ENCODE measurements at places on chromosomes 1 and 21. TPM values are rescaled to one million over a fixed set of nuclear protein-coding genes. Genes with fewer than 3 reads are reported as not detected.

Gene ERICH3
- total RNA-seq = not detected

Gene SH3D21
- total RNA-seq = 17.2 TPM

Gene PLEKHA6
- total RNA-seq = 1.9 TPM

DNA sequence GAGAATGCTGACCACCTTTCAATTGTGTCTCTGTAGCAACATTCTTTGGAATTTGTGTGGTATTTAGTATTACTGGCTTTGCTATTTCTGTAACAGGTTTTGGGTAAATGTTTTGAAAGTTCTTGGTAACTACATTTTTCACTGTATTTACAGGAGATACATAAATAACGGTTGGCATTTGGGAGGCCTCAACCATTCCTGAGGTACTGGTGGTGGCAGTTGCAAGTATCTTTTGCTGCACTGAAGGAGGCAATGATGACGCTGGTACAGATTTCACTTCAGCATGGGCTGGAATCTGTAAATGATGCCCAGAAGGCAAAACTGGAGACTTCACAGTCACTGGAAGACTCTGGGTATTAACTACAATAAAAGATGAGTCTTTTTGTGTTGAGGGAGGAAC lies 11.7 kb downstream of the LRIF1 start:
- no peaks in the 10 kb centered on the region for H3K4me1 ChIP-seq
- peaks cover 28% of the 10 kb centered on the region for H3K36me3 ChIP-seq

DNA sequence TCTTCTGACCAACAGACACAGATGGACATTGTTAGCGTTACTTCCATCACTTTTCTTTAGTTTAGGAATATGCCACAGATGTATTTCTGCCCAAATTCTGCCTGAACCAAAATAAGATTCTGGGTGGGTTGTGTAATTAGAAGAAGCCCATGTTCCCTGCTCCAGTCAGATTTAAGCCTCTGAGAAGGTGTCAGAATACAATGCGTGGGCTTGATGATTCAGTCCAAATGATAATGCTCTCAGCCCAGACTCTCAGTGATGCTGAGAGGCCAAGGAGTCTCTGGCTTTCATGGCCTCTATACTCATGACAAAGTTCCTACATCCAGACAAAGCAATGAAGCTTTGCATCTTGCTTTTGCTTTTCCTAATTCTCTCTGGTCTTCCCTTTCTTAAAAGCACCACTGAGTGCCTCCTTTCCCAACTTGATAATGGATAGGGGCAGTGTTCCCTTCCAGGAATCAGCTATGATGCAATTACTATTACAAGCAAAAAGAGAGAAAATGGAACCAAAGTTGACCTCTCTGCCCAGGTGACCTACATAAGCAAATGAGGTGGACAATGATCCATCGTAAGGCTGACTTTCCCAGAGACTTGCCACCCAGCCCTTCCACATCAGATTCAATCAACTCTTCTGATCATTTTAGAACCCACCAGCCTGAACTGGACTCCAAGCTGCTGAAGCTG lies 8.8 kb downstream of the SEC16B start:
- no peaks in the 10 kb centered on the region for H3K4me1 ChIP-seq
- no peaks in the 10 kb centered on the region for H3K36me3 ChIP-seq
- no peak overlapping the region for H3K4me3 ChIP-seq
- no peaks in the 10 kb centered on the region for H3K27me3 ChIP-seq

- H3K27me3 ChIP-seq = no peaks in the 10 kb centered on the region
- no peak for DNase-seq
- H3K4me3 ChIP-seq = no peak overlapping the region
- H3K36me3 ChIP-seq = no peaks in the 10 kb centered on the region
Measured at GRCh38 chr1:117312453-117313138, 54.7 kb upstream of the MAN1A2 start.

DNA sequence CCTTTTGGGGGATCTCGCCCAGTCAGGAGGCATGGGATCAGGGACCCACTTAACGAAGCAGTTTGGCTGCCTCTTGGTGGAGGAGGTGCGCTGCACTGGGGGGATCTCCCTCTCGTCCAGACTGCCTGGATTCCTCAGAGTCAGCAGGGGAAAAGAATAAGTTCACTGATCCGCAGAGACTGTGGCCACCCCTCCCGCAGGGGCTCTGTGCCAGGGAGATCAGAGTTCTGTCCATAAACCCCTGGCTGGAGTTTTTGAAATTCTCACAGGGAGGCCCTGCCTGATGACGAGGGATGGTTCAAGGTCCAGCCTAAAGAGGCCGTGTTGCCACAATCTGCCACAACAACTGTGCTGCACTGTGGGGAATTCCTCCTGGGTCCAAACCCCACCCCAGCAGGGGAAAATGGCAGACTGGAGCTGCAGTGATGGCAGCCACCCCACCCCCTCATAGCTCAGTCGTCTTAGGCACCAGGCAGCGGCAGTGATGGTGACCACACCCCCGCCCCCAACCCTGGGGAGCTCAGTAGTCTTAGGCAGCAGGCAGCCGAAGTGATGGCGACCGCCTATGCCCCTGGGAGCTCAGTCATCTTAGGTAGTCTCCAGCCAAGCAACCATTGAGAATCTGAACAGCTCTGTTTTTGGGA lies 273.8 kb upstream of the USP25 start:
- DNase-seq = no peak
- H3K27me3 ChIP-seq = no peaks in the 10 kb centered on the region
- H3K36me3 ChIP-seq = no peaks in the 10 kb centered on the region
- no peaks in the 10 kb centered on the region for H3K4me1 ChIP-seq
